Fibroblast of skin of right biceps (primary cell): ENCODE measurements at places on chromosomes 11 and 22.

- DNase-seq, result no peak
Measured at GRCh38 chr11:112050721-112051120, 23.1 kb downstream of the PIH1D2 start.

DNA sequence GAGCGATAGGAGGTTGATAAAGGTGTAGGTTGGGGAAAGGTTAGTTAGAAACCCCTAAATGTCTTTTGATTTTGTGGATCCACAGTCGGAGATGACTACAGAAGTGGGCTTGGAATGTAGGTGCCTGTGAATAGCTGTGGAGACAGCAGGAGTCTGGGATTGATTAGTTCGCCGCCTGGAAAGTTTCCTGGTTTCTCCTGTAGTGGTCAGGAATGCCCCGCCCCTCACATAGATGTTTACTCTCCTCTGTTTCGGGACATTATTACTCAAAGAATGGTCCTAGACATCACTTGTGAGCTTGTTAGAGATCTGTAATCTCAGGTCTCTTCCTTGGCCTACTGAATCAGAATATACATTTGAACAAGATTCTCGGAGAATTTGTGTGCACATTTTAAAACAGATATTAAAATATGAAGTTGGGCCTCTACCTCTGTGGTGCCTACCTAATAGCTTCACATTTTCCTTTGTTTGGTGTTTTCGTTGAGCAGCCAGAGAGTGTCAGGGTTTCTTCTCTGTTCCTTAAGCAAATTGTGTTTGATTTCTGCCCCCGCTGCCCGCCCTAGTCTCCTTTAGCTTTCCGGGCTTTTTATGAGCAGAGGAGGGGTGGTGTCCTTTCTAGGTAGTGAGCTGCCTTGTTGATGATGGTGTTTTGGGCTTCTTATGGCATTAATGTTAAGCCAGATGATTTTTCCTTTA, 89.4 kb downstream of the PPP6R3 start:
- peak; percentile 72 for DNase-seq

- peak; percentile 97 for DNase-seq
Measured at GRCh38 chr11:62553839-62554361, 7.3 kb upstream of the AHNAK start.

DNA sequence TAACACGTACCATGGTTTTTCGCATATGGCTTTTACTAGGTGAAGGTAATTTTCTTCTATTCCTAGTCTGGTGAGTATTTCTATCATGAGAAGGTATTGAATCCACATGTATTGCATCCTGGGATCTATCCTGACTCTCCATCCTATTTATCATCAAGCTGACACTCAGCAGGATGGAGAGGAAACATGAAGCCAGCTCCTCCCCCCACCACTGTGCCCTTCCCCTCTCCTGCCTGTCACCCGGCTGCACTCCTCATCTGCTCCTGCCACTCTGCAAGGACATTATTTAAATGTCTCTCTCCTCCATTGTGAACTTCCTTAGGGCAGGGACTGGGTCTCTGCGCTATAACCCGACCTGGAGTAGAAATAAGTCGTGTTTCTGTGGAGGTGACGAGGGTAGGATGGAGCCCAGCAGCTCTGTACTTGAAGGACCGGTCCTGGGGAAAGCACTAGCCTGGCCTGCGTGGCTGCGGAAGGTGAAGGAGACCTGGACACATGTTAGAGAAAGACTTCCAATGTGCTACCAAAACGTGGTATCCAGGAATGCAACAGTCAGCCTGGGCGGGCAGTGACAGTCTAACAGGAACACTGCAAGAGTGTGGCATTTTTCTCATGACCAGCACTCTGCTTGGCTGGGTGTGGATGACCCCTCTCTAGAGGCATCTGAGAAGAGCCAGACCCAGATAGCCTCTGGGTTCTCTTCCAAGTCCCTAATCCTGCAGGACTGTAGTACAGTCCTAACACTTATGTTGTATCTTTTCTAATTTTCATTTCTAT, 111.2 kb downstream of the MICAL3 start:
- no peak for DNase-seq

- peak; percentile 65 for DNase-seq
Measured at GRCh38 chr11:66106786-66107599, 36.9 kb downstream of the PACS1 start.

- DNase-seq, result no peak
Measured at GRCh38 chr22:40422558-40423309, 52.3 kb downstream of the SGSM3 start.

- no peak for DNase-seq
Measured at GRCh38 chr11:34203377-34203871, 98.0 kb downstream of the NAT10 start.

DNA sequence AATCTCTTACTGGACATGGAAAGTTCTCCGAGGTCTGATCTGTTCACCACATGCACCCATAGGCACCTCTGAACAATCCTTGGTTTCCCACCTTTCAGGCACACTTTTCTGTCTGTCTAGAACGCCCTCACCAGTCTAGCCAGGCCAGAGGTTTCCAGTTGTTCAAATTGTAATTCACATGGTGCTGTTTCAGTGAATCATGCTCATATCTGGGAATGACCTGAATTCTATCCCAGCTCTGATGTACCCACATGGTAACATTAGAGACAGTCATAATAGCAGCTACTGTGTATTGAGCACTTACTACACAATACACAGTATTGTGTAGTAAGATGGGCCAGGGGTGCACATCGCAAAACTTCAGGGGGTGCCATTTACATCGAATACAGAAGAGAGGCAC, 138.2 kb downstream of the COMMD9 start:
- no peak for DNase-seq

DNA sequence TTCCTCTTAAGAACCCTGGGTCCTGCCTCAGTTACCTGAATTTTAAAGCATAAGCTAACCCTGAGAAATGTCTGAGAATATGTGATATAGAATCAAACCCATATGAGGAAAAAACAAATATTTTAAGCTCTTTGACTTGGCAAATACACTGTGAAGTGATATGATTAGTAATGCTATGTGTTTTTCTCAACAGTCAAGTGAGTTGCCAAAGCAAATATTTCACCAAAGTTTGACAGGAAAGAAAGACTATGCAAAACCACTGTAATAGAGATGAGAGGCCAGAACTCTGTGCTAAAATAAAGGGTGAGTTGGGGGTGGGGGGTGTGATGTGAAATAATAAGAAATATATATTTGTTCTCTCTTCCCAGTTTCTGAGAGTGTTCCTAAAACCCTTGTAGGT, 613.5 kb upstream of the CCDC179 start:
- DNase-seq, result peak; percentile 7

- DNase-seq, result no peak
Measured at GRCh38 chr11:73648571-73649046, 2.2 kb downstream of the PLEKHB1 start.

GRCh38 chr22:46031557-46031956, 54.6 kb upstream of the WNT7B start:
- no peak for DNase-seq

GRCh38 chr22:47280301-47280700, 517.9 kb downstream of the TBC1D22A start:
- DNase-seq, result no peak

DNA sequence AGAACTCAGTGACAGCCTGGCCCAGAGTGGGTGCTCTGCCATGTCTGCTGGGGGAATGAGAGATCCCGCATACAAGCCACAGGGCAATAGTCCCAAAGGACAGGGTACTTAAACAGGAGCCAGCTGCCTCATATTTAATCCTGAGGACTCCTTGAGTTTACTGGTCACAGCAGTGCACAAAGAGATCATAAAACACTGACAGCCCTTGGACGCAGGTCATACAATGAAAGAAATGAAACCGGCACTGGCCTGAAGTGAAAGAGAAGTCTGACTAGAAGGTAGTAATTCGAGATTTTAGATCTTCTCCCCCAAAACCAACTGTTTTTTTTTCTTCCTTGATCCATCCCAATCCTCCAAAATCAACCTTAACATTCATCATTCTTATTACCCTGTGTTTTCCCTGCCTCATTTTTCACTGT, 299.8 kb upstream of the SYN3 start:
- DNase-seq, result no peak

DNA sequence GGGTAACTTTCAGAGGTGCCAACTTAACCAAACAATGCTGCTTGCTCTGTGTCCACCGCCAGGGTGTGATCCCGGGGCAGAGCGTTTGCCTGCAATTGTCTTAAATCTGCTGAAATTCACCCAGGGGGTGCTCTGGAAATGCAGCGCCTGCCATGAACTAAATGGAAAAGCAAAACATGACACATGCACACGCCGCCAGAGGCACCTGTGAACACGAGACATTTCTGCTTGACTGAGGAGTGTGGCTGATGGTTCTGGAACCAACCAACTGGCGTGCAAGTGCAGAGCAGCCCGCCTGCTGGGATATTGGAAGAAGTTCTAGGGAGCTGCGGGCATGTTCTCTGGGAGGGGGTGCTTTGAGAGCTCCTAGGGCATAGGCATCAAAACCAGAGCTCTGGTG, 30.4 kb downstream of the DSCAML1 start:
- no peak for DNase-seq

DNA sequence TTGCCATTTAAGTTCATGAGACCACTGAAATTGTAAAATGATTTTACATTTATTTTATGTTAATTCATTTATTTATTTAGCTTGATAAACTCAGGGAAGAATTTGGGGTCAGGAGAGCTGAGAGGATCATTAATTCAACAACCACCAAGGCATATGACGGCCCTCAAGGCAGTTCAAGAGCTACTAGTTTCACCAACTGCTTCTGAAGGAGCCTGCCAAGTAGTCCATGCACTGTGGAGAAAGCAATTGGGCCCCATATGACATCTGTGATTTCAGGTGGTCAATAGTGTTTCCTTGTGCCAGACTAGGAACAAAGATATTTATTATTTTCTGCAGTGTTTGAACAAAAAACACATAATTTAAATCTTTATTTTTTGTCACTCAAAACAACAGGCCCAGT, 236.4 kb downstream of the CASP12 start:
- DNase-seq, result no peak

DNA sequence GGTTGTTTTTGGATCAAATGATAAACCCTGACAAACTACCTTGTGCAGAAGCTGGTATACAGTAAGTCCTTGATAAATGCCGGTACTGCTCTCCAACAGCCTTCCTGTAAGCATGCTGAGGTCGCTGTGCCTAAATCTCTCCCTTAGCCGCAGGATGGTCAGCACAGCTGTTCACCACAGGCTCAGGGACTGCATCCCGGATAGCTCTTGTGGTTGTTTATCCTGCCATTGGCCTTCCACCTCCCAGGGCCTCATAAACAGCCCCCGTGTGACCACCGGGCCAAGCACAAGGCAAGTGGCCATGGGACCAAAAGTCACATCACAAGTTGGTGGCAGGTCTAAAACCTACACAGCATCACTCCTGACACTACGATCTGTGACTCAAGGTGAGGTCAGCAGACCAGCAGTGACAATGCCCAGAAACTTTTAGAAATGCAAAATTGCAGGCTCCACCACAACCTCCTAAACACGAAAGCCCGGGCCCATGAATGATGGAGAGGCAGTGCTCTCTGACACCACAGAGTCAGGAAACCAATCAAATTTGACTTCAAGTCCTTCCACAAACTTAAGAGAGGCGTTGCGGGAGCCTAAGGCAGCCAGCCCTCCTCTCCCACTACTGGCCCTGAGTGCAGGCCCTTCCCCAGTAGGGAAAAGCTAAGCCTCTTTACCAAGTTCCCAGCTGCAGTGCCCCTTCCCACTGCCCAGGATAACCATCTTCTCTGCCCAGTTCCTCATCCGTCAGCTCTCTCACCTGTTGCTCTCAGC, 3.9 kb downstream of the SPATA19 start:
- no peak for DNase-seq

DNA sequence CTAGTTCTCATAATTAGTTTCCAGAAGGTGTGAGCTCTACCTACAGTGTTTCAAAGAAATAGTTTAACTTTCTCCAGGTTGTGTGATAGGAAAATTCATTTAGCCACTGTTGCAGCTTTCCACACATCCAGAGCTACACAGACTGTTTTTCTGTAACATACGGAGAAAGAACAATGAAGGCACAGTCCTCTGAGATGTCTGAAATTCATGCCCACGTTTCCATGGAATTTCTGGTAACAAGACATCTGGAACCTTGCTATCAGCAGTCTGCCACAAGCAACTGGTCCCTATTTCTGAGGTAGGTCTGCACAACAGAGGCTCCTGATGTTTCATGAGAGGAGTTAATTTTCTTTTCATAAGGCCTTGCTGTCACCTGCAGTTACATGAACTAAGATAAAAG, 273.3 kb upstream of the C11orf87 start:
- no peak for DNase-seq

DNA sequence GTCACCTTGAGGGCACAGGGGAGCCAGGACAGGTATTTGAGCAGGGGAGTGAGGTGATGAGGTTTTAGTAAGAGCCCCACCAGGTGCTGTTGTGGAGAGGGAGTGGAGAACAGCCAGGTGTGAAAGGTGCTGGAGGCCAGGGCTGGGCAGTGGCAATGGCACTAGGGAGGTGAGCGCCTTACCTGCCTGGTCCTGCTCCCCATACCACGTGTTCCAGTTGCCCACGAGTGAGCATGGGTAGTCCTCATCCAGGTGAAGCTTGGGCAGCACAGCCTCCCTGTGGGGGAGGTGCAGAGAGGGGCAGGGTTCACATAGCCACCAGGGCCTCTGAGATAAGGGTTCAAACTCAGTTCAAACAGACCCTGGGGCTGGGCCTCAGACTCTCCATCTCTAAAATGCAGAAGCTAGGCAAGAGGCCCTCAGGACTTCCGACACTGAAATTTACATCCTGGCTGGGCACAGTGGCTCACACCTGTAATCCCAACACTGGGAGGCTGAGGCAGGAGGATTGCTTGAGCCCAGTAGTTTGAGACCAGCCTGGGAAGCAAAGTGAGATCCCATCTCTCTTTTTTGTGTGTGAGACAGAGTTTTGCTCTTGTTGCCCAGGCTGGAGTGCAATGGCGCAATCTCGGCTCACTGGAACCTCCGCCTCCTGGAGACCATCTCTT, 11.8 kb downstream of the NIPSNAP1 start:
- no peak for DNase-seq

GRCh38 chr22:19775496-19776325, 15.1 kb downstream of the TBX1 start:
- DNase-seq, result no peak

GRCh38 chr11:107563702-107564101, 1.8 kb downstream of the ALKBH8 start:
- peak; percentile 70 for DNase-seq

- DNase-seq, result no peak
Measured at GRCh38 chr22:48365386-48365785, 1462.3 kb downstream of the BRD1 start.

- peak; percentile 77 for DNase-seq
Measured at GRCh38 chr11:65291613-65292012, 23.1 kb upstream of the CDC42EP2 start.

DNA sequence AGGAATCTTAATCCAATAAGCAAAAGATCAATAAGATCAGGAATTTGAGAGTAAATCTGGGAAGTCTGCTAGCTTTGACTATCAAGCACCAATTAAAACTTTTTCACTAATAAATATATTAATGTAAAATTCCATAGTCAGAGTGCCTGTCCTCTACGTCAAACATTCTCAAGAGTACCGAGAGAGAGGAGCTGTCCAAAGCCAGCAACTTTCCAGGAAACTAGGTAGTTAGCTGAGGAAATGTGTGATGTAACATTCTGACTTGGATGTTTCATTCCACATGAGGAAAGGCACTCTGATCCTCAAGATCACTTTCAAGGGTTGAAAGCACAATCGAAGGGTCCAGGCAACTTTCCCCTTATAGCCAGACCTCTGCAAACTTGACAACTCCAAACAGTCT, 113.2 kb downstream of the STK33 start:
- DNase-seq, result no peak
